ENCODE measurements at places on chromosomes 6 and 20.

DNA sequence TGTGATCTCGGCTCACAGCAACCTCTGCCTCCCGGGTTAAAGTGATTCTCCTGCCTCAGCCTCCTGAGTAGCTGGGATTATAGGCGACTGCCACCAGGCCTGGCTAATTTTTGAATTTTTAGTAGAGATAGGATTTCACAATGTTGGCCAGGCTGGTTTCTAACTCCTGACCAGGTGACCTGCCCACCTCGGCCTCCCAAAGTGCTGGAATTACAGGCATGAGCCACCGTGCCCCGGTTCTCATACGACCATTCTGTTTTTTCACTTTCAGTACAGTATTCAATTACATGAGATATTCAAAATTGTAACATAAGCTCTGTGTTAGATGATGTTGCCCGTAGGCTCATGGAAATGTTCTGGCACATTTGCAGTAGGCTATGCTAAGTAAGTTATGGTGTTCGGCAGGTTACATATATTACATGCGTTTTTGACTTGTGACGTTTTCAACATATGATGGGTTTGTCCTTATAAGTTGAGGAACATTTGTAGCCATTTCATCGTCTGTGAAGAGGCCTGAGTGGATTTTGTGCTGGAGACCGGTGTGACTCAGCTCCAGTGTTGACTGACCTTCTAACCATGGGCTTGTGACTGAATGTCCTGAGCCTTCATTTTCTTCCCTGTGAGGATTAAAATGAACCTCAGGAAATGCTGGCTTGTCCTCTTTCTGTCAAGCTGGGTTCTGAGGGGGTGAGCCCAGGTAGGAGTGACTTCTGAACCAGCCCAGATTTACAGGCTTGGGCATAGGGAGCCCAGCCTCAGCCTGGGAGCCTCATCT is 12.2 kb downstream of the PPARD start:
- no peak for DNase-seq

- DNase-seq = no peak
Measured at GRCh38 chr20:64058536-64058935, 4.5 kb upstream of the TCEA2 start.

DNA sequence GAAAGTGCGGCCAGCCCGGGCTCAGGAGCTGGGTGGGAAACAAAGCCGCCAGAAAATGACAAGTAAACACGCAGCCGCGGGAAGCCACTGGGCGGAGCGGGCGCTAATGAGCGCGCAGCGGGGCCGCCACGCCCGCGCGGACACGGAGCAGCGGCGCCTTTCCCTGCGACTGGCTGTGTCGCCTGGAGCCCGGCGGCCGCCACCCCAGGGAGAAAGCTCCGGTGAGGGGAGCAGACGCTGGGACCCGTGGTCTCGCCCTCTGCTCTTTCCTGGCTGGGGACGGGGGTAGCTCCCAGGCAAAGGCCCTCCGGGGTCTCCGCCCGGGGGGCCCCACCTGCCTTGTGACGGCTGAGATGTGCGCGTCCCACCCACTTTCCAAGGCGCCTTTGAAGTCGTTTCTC is 54.9 kb downstream of the PRR18 start:
- DNase-seq = no peak

- no peak for DNase-seq
Measured at GRCh38 chr6:6497976-6498375, 90.5 kb upstream of the LY86 start.

DNA sequence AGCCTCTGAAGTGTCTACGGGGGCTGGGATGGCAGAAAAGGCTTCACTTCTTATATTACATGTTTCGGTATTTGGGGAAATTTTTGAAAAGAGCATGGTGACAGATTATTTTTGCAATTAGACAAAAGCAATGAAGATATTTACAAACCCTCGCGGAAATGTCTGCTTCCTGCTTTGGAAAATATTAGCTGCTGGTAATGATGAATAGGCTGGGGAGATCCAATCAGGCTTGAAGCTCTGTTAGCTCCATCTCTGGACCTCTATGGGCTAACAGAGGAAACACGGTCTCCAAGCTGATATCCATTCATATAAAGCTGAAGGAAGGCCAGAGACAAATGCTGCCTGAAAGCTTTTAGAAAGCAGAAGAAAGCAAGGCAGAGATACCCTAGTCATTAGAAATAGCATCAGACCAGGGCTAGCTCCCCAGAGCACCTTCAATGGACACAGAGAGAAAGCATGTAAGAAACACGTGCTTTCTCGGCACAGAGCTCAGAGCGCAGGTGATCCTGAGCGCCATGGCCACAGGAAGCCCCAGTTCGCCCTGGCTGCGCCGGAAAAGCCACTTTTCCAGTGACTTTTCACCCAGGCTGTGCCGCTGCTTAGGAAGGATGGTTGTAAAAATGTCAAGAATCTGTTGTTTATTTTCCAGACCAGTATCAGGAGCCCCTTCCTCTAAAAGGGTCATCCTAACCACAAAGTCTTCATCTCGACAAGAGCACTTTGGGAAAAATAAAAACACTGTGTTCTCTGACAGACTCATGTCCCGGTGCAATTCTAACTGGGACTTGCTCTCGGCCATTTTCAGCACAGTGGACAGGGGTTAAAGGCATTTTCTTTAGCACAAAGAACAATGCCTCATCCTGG is 68.5 kb upstream of the NFATC2 start:
- no peak for DNase-seq

GRCh38 chr20:38649275-38649891 is 47.8 kb downstream of the ARHGAP40 start:
- peak; percentile 10 for DNase-seq

- peak; percentile 11 for DNase-seq
Measured at GRCh38 chr6:79544939-79545450, 7.8 kb upstream of the LCA5 start.

- DNase-seq = no peak
Measured at GRCh38 chr20:7323957-7324356, 556.5 kb downstream of the BMP2 start.

- DNase-seq = no peak
Measured at GRCh38 chr20:45975686-45976085, 3.7 kb upstream of the ZNF335 start.

- no peak for DNase-seq
Measured at GRCh38 chr20:44195605-44196004, 8.6 kb upstream of the JPH2 start.

DNA sequence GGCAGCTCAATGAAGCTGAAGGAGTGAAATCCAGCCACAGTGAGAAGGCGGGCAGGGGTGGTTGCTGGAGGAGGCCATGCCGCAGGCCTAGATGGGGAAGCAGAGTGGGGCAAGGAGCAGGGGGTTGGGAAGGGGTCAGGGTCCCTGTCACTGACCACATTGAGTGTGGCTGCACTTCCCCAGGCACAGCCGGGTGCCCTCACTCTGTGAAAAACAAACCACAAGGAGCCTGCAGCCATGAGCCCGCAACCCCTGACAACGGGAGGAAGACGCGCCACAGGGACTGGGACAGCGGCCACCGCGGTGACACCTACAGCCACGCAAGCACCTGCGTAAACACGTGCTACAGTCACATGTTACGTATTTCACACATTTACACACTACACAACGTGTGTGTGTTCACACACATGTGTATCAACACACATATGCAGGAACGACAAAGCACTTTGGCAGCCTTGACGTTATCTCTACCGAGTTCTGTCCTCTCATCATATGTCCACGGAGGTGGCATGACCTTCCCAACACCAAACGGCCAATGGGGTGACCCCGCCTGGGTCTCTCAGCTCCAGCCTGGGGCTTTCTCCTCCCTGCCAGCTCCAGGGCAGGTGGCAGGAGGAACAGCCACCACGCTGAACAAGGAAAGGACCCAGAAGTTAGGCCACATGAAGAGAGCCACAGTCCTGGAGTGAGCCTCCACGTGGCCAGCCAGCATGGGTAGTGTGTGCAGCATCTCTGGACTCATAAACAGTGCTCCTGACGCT is 137.6 kb upstream of the RPS6KA2 start:
- no peak for DNase-seq

DNA sequence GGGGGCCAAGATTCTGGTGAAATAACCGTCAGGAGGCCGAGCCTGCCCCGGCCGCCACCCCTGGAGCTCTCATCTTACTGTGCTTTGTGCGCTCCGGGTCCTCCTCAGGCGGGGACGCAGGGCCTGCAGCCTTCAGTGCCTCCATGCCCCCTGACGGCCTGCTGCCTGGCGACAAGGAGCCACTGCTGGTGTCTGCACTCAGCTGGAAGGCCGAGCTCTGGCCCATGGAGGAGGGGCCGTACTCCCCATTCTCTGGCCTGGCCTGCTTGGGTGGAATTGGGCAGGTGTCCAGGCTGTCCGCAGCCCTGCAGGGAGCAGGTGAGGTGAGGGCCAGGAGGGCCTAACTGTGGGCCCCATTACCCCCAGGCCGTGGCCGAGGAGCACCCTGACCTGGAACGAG is 5.3 kb downstream of the ZNF512B start:
- no peak for DNase-seq

- no peak for DNase-seq
Measured at GRCh38 chr6:16190214-16190613, 48.2 kb upstream of the GMPR start.

Data from nucleus accumbens (tissue), 56 donors.